Fibroblast of mammary gland (primary cell): ENCODE measurements at places on chromosomes 6 and 20.

DNA sequence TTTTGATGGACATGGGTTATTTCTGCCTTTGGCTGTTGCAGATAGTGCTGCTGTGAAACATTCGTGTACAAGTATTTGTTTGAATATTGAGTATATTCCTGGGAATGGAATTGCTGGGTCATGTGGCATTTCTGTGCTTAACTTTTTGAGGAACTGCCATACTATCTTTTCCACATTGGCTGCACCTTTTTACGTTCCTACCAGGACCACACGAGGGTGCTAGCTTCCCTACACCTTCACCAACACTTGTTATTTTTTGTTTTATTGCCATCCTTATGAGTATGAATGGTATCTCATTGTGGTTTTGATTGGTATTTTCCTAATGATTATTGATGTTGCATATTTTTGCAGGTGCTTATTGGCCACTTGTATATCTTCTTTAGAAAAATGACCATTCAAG lies 47.8 kb upstream of the PLCG1 start:
- no peak for DNase-seq

- no peak for DNase-seq
These were observed 41.2 kb downstream of the GOPC start for GRCh38 chr6:117561128-117561527.

- DNase-seq = peak; percentile 100
These were observed 58.7 kb downstream of the AGPAT4 start for GRCh38 chr6:161215193-161215592.

DNA sequence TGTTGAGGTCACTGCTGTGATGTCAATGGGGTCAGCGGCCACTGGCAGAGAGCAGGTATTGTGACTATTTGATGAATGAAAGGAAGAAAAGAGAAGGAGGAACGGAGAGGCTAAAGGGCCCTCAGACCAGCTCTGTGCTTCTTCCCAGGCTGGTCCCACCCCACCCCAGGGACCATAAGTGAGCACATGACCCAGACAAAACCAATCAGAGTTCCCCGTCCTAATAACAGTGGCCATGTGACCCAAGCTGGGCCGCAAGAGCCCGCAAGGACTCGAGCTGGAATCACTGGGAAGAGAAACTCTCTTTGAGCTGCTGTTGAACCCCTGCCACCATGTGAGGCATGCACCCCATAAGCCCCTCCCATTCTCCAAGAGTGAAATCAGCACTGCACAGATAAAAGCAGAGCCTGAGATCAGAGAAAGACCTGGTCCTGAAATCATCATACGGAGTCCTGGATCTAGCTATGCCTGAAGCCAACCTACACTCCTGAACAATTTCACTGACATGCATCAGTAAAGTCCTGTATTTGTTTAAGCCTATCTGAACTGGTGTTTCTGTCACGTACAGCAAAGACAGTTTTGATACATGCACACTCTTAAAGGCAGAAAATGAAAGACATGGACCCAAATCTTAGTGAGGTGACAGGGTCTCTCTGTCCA lies 90.2 kb downstream of the PREX1 start:
- no peak for DNase-seq

- no peak for DNase-seq
These were observed 16.3 kb downstream of the LRRC1 start for GRCh38 chr6:53811082-53811481.

DNA sequence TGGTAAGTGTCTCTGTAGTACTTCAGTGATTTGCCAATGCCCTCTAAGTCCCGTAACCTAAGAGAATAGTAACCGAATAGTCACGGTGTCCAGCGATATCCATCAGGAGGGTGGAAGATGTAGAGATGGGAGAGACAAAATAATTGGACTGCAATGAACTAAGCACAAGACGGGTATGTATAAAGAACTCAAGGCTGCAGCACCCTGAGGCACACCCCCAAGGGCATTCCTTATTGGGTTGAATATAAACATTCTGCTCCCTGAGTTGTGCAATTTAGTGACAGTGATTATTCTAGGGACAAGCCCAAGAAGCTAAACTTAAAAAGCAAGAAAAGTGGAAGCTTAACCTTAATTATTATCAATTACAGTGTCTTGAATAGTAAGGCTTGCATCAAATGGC lies 14.6 kb downstream of the DST start:
- no peak for DNase-seq

DNA sequence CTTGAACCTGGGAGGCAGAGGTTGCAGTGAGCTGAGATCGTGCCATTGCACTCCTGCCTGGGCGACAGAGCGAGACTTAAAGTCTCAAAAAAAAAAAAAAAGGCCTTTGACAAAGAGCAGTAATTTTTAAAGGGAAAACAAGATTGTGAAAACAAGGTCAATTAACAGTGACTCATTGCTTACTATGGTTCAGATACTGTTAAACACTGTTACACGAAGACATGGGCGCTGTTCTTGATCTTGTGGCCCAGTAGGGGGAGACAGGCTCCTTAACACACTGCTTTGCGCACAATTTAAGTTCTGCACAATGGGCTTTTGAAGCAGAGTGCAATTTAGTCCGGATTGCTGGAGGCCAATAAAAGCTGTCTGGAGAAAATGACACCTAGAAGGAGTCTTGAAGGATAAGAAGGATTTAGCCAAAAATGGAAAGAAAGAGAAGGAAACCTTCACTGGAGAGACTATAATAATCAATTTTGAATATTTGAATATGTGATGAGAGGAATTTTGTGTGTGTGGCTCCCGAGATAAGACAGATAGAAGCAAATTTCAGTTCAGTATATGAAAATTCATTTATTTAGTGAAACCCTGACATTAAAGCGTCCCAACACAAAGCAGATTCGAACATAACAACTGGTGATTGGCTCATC lies 6.0 kb upstream of the LATS1 start:
- peak; percentile 90 for DNase-seq

- peak; percentile 53 for DNase-seq
These were observed 82.1 kb downstream of the KCNB1 start for GRCh38 chr20:49400410-49400809.

DNA sequence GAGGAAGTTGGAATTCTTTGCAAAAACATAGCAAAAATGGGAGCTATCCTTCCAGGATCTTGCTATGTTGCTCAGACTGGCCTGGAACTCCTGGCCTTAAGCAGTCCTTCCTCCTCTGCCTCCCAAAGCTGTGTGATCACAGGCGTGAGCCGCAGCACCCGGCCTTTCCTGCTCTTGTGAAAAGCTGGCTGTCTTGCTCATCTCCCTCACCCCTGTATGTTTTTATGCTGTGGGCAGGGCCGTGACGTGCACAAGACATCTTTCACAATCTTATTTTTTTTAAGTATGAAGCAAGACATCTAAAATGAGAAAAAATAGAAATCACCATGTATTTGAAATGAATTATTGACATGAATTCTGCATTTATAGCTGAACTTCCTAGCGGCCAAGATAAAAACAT lies 110.4 kb downstream of the SAMD5 start:
- DNase-seq = peak; percentile 60

- no peak for DNase-seq
These were observed 26.6 kb downstream of the BPIFB1 start for GRCh38 chr20:33309631-33310030.

DNA sequence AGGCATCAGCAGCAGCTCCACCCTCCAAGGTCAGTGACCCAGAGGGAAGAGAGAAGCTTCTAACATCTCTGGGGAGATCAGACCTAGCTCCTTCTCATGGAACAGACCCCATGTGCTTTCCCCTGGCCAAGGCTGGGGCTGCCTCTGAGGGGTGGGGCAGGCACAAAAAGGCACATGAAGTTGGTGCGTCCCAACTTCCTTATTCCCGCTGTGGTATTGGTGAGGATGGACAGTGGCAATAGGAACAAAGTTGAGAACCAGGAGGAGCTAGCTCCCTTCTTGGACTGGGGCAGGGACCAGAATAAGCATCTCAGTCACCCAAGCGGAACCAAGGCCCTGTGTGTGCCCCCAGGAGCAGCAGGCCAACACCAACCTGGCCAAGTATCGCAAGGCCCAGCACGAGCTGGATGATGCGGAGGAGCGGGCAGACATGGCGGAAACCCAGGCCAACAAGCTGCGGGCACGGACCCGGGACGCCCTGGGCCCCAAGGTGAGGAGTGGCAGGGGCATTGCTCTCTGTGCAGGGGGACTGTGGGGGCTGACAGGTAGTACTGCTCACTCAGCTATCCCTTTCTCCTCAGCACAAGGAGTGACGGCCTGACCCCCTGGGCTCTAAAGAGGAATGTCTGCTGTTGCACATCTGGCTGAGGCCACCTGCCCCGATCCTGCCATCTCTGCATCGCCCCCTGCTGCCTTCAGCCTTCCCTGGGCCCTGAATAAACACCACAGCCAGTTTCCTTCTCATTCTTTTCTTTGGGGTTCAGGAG lies 46.1 kb downstream of the MYH7B start:
- DNase-seq = no peak

- no peak for DNase-seq
These were observed 28.5 kb downstream of the GMDS start for GRCh38 chr6:2216794-2217383.

GRCh38 chr20:48107560-48107959 lies 322.3 kb upstream of the SULF2 start:
- peak; percentile 56 for DNase-seq

GRCh38 chr6:169093066-169093723 lies 160.5 kb downstream of the THBS2 start:
- no peak for DNase-seq

DNA sequence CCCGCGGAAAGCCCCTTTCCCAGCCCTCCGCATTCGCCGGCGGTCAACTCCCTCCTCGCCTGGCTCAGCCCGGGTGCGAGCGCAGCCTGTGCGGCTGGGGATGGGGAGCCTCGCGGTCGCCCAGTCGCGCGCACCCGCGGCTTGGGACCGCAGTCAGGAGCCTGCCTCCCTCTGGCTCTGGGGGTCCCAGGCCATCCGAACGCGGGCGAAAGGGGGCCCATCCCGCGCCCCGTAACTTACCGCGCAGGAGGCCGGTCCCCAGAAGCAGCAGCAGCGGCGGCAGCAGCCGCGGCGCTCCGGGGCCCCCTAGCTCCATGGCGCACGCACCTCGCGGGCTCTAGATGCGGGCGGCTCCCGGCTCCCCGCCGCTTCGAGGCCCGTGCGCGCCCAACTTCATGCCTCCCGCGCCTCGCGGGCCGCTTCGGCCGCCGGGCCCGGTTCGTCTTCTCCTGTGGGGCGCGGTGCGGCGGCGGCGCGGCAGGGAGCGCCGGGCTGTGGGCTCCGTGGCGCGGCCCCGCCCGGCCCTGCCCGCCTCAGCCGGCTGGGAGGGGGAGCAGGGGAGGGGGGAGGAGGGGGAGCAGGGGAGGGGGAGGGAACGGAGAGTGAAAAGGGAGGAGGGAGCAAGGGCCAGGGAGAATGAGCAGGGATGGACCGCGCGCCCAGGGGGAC lies at the start of gene CHRNA4:
Gene CHRNA4 (minus strand): TSS at position 500 of the 669 bp plus-strand sequence. CDS start 184 bp downstream, at position 316.
- DNase-seq = no peak

GRCh38 chr20:57622579-57623381 lies 2.6 kb upstream of the ZBP1 start:
- DNase-seq = peak; percentile 62

DNA sequence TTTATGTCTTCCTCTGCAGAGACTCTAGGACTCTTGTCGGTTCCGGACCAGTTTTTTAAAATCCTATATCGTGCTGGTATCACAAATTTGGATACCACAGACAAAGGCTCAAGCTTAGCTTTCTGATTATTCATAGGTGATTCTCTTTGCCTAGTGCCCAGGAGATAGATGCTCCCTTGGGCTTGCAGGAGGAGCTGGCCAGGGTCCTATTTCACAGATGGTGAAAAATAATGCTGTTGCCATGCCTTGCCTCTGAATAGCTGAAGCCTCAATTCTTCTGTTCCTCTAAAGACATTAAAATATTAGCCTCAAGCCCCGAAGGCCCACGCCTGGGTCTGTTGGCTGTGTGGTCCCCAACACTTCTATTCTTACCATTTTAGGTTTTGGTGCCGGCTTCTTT lies 123.9 kb upstream of the BACH2 start:
- DNase-seq = no peak

DNA sequence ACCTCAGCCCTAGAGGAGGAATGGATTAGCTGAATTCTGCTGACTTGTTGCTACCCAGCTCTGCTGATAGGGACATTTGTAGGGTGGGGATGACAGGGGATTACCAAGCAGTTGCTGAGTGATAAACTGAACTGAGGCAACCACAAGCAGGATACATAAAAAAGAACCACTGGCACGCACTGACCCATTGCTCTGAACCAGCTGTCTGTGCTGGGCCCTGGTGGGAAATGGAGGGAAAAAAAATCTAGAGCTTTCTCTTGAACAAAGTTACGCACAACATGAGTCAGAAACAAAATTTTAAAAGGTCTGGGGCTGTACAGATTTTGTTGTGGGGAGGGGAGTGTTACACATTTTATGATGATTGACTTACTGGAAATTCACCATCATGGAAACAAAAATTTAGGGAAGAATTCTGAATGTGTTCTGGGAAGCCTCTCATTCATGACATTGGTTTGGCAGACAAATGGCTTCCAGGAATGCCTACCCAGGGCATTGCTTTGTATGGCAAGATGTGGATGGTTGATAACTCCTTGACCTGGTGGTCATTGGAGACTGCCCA lies 37.7 kb downstream of the FOXO3 start:
- peak; percentile 92 for DNase-seq

DNA sequence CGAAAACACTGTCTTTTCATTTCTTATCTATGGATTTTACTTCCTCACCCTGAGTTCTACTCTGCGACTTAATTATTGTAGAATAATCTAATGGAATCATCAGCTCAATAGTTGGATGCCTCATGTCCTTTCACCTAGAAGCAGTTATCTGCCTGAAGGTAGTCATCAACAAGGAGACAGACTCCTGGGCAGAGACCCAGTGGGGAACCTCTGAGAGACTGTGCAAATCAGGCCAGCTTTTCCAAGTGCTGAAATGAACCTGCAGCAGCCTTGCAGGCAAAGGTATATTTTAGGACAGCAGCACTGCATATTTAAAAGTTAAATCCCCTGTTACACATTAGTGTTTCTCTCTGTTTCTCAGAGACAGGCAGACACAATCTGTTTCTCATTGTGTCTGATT lies 99.7 kb upstream of the STMND1 start:
- no peak for DNase-seq

DNA sequence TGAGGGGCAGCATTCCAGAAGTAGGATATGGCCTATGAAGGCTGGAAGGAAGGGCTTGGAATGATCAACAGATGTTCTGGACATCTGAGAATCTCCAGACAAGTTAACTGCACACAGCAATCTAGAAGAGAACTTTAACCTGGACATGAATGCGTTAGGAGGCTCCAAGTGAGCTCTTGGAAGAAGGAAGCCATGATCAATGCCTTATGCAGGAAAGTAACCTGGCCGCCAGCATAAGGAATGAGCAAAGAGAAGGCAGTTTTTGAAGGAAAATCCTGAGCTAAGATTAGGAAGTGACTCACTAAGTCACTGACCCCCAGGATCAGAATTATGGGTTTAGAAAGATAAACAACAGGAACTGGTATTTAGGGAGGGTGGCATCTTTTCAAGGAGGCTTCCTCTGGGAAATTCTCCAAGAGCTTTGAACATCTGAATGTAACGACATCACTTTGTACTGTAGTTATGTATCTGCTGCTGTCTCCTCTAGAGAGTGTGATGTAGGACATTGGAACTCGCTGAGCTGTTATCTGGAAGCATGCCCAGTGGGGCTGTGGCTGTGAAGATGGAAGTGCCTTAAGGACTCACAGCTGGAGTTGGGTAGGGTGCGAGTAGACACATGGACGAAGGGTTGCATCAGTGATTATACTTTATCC lies 236.8 kb downstream of the PACRG start:
- DNase-seq = peak; percentile 100

GRCh38 chr20:32201296-32201976 lies 6.1 kb downstream of the PLAGL2 start:
- DNase-seq = peak; percentile 32
